ENCODE measurements at places on chromosomes 5 and 9.
A peak's percentile ranks its signal among the peaks of the same experiment; 100 is the strongest.

GRCh38 chr9:129351058-129351641, 173.1 kb upstream of the IER5L start:
- DNase-seq, result no peak

- no peak for DNase-seq
Measured at GRCh38 chr5:147398860-147399259, 111.0 kb downstream of the DPYSL3 start.

GRCh38 chr9:98962181-98962560, 18.5 kb downstream of the COL15A1 start:
- DNase-seq, result no peak

- no peak for DNase-seq
Measured at GRCh38 chr9:75461183-75461582, 372.9 kb downstream of the OSTF1 start.

DNA sequence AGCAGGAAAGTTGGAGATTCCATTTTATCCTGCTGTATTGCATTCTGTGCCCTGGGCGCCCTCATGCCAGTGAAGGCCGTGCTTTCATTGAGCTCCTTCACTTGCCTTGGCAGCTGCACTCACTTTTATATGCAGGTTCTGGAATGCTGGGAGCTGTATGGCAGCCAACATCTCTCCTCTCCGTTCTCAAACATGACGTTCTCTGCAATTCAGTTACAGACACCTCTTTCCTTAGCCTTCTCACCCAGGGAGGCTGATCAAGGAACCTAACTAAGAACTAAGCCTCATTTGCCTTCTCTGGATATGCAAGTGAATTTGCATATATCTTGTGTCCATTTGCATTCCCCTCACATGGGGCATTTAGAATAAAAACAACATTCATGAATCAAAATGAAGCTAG, 29.4 kb upstream of the PURA start:
- no peak for DNase-seq

- DNase-seq, result no peak
Measured at GRCh38 chr5:125014202-125014601, 267.8 kb upstream of the ZNF608 start.

GRCh38 chr9:134046894-134047681, 20.7 kb downstream of the BRD3 start:
- DNase-seq, result no peak

DNA sequence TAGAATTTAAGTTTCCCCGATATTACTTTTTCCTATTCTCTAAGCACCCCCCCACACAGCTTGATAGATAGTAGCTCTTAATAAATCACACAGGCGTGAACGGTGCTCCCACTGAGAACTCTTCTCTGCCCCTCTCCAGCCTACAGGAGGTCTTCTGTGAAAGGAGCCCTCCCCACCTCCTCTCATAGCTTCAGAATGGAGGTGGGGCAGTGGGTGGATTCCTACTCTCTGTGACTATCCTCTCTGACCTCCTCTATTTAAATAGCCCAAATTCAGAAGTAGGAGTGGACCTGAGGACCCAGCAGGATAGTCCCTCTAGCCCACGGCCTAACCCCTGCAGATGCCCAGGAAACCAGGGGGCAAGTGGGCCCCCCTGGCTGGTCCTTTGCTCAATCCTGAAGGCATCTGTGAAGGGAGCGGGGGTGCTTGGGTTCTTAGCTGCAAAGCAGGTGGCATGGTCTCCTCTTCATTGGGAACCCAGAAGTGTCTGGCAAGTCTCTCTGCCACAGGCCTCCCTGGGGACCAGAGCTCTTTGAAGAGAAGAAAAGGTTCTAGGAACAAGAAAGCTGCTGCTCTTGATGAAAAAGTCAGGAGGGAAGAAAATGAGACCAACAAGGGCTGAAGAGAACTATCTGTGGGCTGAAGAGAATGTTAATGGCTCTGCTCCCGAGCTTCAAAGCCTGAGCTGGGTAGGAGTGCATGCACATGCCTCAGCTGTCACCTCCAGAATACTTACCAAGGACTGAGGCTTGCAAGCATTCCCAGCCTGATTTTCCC, 21.1 kb upstream of the HSPA9 start:
- no peak for DNase-seq

- DNase-seq, result peak; percentile 57
Measured at GRCh38 chr5:95780597-95780996, 41.9 kb downstream of the GLRX start.

GRCh38 chr5:137609127-137609526, 110.0 kb upstream of the SPOCK1 start:
- DNase-seq, result no peak

- DNase-seq, result no peak
Measured at GRCh38 chr9:3478549-3478953, 47.2 kb downstream of the RFX3 start.

DNA sequence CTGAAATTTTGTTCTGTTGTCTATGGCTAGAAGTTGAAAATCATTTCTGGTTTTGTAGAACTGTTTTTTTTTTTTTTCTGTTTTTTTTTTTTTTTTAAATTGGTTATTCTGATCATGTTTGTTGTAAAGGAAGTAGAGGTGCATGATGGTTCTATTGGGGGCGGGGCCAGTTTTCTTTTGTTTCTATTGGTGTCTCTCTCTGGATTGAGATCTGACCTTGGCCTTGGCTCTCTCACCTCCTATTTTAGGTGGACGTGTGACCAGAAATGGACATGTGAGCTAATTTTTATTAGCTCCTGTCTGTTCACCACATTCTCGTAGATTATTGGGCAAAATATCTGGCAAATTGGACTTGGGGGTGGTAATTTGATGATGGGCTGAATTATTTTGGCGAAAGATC, 3.2 kb downstream of the ZNF618 start:
- peak; percentile 48 for DNase-seq

GRCh38 chr5:125725691-125726090, 697.5 kb upstream of the GRAMD2B start:
- DNase-seq, result no peak

DNA sequence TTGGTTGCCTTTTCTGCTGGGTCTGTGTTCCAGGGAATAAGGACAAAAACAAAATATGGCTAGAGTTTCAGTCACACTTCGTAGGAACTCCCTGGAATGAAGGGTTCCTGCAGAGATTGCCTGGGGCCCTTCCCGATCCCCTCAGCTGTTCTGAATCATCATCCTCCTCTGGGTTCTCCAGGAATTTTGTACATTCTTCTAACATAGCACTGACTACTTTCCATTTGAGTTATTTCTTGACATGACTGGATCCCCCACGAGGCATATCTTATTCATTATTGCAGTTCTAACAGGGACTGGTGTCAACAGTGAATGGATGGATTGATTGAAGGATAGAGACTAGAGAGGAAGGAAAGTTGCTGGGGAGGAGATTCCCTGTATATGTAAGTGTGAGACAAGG, 49.2 kb upstream of the TNC start:
- no peak for DNase-seq

DNA sequence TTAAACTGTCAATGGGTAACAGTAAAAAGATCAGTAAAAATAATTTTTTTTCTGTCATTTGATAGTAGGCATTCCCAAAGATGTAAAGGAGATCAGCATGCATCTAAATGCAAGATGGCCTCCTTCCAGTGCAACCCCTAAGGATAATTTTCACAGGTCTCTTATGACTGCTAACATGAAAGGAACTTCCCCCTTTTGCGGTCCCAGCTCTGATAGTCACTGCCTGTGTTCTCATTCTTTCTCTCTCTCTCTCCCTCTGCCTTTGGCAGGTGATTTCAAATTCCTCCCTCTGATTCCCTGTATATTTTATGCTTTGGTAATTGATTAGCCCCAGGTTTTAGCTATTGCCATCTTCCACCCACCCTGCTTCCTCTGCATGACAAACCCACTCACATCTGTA, 8.9 kb downstream of the SPINK14 start:
- no peak for DNase-seq

All from MV-4-11 (cell line).